Mesothelial cell of epicardium (in vitro differentiated cells): ENCODE measurements at places on chromosomes 5 and 9.

- peak; percentile 84 for DNase-seq
Measured at GRCh38 chr9:99221621-99222415, at the start of the genes ALG2 and SEC61B. Gene ALG2 (minus strand): TSS chr9:99221942. CDS start chr9:99221894, 48 bp downstream. Gene SEC61B (plus strand): TSS chr9:99222282. CDS start chr9:99222364, 82 bp downstream.

- no peak for DNase-seq
Measured at GRCh38 chr9:98563988-98564387, 144.7 kb downstream of the GABBR2 start.

DNA sequence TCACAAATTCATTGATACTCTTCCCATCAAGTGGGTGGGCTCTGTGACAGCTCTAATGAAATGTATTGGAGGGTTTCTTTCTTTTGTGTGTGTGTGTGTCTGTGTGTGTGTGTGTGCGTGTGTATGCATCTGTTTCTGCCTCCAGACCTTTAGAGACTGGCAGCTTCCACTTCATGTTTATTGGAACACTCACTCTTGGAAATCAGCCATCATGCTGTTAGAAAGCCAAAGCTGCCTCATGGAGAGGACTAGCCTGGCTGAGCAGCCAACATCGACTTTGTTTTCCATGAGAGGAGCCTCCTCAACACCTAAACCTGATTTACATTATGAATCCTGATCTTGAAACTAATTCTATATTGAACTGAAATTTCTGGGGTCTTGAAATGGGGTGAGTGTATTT, 128.5 kb upstream of the FAM174A start:
- no peak for DNase-seq

DNA sequence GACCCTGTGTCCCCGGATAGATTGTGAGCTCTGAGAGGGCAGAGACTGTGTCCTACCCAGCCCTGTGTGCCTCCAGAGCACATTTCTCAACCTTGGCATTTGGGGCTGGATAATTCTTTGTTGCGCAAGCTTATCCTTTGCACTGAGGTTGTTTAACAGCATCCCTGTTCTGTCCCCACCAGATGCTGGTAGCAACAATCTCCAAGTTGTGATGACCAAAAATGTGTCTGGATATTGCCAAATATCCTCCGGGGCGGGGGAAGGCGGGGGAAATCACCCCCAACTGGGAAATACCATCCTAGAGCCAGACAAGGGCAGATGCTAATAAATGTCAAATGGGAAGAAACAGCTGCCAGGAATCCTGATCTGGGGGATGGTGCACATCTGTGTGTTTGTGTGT, 24.0 kb upstream of the TNIP1 start:
- no peak for DNase-seq

GRCh38 chr9:110825950-110826349, 157.4 kb downstream of the MUSK start:
- no peak for DNase-seq

- DNase-seq = no peak
Measured at GRCh38 chr5:39794513-39795210, 369.9 kb upstream of the DAB2 start.

- DNase-seq = peak; percentile 48
Measured at GRCh38 chr5:79702606-79703380, 13.2 kb downstream of the CMYA5 start.

- no peak for DNase-seq
Measured at GRCh38 chr5:147437161-147437596, 72.7 kb downstream of the DPYSL3 start.
